Cortex of kidney (tissue), 1 donor: ENCODE measurements at places on chromosomes 4 and X.

- no peak for DNase-seq
Measured at GRCh38 chr4:87530229-87530628, 1.1 kb upstream of the SPARCL1 start.

DNA sequence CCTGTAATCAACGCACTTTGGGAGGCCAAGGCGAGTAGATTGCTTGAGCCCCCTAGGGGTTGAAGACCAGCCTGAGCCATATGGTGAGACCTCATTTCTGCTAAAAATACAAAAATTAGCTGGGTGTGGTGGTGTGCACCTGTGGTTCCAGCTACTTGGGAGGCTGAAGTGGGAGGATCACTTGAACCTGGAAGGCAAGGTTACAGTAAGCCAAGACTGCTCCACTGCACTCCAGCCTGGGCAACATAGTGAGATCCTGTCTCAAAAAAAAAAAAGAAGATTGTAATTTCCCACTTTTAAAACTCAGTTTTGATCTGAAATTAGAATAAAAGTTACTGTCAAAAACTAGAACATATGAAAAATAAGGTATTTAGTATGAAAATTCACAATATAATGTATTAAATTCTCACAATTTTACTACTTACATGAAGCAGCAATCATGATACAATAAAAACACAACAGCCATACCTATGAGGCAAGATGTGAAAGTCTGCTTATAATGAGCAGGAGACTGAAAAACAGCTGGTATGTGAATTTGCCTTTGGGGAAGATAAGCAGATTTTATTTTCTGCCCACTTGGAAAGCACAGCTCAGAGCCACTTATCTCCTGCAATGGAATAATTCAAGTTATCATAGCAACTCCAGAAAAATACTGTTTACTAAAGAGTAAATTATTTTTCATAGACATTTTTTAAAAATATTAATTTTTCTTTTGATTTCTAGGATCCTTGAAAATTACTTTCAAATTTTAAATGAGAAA, 50.6 kb downstream of the ZGRF1 start:
- no peak for DNase-seq

- DNase-seq = no peak
Measured at GRCh38 chr4:60744767-60745166, 455.4 kb upstream of the ADGRL3 start.

DNA sequence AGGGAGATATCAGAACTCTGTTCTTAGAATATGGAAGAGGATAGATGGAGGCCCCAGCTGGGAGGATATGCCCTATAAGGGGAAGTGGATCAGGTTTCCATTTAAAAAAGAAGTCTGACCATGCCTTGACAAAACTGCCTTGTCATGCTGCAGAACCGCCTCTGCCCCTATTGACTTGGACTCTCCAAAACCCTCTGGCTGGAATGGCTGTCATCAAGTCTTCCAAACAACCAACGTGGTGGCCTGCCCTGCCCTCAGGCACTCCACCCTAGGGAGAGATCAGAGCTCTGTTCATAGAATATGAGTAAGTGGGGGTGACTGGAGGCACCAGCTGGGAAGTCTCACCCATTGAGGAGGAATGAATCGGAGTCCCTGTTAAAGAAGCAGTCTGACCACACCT, 114.9 kb downstream of the VSIG4 start:
- DNase-seq = no peak

DNA sequence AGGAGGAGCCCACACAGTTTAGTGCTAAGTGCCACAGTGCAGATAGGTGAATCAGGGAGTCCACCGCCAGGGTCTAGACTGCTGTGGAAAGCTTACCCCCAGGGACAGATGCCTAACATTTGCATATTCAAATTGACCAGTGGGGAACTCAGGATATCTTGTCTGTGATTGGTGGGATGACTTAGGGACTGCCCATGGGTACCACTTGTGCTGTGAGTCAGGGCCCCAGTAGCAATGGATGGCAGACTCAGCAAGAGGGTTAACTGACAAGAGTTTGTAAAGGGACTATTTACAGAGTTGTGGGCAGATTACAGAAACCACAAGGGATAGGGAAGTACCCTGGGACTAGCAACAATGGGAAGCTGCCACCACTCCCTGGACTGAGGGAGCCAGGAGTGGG, 282.1 kb downstream of the BCOR start:
- DNase-seq = no peak

GRCh38 chr4:88818631-88819470, 121.2 kb upstream of the NAP1L5 start:
- no peak for DNase-seq

DNA sequence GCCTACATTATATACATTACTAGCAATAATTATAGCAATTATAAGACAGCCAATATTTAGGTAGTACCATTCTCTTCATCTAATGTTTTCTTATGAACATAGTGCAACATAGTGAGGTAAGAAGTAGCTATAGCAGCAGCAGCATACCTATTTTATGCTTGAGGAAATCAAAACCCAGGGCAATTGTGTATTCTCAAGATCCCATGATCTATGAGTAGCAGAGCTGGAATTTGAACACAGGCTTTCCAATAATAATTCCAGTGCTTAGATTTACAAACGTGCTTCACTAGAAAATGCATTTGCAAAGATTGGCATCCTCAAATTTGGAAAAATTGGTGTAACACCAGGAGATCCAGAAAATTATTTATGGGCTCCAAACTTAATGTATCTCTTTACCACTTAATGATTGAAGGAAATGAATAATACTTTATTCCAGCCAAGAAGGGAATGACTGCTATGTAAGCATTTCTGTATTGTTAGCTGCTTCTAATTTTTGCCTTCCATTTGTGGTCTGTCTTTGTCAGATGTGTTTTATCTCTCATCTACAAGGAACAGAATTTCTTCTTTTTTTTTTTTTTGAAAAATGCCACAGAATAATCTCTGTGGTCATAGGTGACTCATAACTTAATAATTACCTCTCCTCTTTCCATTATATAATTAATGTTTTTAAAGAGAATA, 451.1 kb downstream of the ARAP2 start:
- no peak for DNase-seq

DNA sequence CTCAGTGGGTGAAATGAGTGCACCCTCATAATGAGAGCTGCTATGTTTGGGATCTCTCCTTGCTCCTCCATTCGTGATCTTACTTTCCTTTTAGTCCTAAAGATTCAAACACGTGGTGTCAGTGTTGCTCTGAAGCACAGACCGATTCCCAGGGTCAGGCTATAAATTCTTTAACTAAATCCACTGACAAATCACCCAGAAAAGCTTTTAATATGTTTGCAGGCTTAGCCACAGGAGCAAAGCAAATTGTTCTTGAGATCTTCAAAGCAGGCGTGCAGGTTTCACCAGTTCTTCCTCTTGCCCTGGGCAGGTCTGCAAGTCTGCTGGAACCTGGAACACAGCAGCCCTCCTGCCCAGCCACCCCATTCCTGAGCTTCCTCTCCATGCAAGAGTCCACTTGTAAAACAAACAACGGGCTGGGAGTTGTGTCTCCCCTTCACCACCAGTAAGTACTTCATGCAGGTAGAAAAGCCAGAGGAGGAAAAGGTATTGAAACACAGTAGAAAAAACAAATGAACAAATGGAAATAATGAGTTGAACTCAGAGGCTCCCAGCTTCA, 70.1 kb upstream of the ENPP6 start:
- DNase-seq = no peak

DNA sequence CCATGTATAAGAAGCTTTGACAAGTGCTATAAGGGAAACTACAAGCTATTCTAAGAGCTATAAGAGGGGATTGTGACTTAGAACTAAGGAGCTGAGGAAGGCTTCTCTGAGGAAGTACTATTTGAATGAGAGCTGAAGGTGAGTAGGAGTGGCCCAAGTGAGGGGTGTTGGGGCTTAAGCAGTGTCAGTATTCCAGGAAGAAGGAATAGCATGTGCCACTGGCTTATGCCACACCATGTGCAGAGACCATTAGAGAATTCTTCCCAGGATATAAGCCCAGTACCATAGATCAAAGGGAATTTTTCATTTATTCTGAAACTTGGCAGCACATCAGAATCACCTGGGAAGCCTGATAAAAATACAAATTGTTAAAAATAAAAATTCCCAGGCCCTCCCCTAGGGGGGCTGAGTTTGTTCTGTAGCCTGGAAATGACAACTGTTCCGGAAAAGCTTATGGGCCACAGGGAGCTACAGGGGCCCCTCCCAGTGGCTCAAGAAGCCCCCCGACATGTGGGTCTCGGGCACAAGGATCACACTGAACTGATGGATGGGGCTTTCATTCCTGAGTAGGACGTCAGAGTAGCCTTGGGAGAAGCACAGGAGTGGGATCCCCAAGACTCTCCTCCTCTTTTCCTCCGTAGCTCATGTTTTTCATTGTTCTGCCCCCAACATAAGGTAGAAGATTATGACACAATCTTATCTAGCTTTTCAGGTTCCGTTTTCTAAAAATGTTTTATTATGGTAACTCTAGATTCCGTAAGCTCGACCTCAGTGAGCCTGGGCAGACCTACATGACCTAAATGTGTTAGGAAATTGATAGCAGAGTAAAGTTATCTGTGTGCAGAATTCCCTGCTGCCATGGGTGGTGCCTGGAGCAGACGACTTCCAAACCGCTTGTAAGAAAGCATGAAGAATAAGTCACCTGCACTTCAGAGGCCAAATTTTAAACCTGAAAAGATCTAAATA, 119.3 kb downstream of the AFF1 start:
- DNase-seq = no peak

- no peak for DNase-seq
Measured at GRCh38 chr4:153204728-153205648, 745 bp downstream of the TRIM2 start.

DNA sequence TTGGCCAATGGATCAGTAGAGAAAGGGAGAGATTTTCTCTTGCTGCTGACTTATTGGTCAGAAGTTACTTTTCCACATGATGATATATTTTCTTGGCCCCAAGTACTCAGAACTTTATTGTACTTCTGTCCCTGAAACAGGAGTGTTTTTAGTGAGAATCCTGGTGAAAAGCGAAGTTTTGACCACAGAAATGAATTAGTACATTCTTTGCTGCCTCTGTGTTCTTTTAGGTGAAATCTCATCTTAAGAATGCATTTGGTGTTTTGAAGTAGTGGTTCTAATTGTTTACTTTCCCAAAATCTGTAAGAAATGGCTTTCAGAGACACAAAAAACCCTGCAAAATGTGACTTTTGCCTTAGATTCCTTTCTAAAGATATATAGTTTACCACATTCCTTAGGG, 240.4 kb downstream of the FRMPD4 start:
- no peak for DNase-seq

- DNase-seq = no peak
Measured at GRCh38 chr4:25903900-25904747, 9.9 kb upstream of the SMIM20 start.

DNA sequence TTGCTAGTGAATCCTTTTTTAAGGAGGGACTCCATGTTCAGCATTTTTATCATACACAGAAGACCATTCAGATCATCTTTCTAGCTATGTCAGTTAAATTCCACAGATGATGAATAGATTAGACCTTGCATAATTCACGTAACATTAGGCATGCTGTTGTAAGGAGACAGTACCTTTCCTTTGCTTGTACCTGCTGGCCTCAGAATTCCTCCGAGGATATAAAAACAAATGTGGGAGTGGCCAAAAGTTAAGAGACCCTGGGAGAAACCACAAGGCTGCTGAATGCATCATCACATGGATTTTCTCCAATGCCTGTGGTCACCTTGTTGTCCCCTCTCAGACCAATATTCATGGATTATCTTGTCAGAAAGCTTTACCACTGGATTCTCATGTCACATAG, 201.4 kb downstream of the MAGEB17 start:
- no peak for DNase-seq

GRCh38 chr4:95833711-95834194, 6.1 kb upstream of the PDHA2 start:
- DNase-seq = no peak

DNA sequence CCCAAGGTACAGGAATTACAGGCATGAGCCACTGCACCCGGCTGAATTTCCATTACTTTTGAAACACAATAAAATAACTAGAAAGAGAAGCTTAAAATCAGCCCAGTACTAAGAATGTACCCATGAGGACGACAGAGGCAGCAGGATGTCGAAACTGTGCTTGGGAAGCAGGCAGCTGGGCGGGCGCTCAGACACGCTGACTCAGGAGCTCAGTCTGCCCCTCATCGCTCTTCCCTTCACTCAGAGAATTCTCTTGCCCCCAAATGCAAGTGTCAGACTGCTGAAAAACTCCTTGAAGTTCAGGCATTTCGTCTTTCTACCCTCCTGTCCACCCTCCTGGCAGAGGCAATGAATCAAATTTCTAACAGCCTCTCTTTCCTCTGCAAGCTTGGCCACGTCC, 41.0 kb upstream of the CDKN2AIP start:
- no peak for DNase-seq

DNA sequence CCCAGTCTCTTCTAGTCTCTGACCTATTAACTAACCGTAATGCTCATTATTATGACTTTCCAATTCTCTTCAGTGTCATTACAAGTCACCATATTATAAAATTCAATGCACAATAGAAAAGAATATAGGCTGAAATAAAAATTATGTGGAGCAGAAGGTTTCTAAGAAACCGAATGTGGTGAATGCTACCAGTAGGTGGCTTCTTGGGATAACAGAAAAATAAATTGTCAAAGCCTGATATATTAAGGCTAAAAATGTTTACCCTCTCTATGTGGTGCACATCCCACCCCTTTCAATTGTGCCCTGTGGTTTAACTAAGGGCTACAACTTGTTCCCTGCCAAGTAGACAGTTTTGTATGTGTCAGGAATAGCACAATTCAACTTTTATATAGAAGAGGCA, 624.6 kb upstream of the TECRL start:
- no peak for DNase-seq

- no peak for DNase-seq
Measured at GRCh38 chrX:154083126-154083517, 14.4 kb downstream of the MECP2 start.

GRCh38 chr4:53557669-53558064, 33.6 kb downstream of the LNX1 start:
- no peak for DNase-seq

DNA sequence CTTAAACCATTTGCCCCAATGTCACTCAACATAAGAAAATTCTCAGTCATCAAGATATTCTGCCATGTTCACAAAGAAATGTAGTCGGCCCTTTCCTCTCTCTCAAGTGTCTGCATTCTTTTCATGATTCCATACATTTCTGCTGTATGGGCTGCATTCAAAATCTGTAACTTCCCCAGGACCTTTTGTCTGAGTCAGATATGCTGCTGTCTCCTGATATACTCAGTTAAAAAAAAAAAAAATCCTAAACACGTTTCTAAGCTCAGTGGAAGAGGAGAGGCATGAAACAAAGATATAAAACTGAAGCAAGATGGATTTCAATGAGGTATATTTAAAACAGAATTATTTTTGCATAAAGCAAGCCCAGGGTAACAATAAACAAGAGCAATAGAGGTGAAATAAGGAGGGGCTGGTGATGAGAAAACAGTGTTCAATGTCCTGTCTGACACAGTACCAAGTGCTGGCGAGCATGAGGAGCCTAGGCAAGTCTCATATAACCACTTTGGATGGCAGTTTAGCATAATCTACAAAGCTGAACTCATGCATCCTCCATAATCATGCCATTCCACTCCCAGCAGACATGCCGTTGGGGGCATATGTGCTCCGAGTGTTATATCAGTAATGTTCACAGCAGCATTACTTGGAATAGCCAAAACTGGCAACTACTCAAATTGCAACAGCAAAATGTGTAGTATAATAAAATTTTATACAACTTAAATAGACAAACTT, 76.7 kb downstream of the MANBA start:
- DNase-seq = no peak
